Anterior cingulate cortex (tissue), 58 donors: ENCODE measurements at places on chromosomes 16 and 17.

GRCh38 chr16:27722892-27723450 is 173.0 kb downstream of the KATNIP start:
- no peak for DNase-seq

DNA sequence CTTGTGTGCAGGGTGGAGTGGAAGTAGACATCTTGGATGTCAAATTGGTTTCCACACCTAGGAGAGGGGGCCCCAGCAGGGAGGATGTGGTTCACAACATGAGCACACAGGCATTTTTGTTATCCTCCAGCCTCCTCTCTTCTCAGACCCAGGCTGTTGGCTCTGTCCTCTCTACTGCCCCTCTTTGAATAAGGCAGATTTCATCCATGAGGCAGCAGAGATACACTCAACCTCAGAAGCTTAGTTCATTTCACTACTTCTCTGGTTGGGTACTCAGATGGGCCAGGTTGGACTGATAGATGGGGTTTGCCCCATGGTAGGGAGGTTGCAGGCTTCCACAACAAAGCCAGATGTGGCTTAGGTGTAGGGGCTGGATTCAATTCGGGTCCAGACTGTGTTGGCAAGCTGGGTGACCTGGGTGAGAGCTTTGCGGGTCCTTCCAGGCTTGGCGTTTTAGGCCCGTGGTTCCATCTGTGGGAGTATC is 22.2 kb upstream of the NFATC3 start:
- DNase-seq: no peak

DNA sequence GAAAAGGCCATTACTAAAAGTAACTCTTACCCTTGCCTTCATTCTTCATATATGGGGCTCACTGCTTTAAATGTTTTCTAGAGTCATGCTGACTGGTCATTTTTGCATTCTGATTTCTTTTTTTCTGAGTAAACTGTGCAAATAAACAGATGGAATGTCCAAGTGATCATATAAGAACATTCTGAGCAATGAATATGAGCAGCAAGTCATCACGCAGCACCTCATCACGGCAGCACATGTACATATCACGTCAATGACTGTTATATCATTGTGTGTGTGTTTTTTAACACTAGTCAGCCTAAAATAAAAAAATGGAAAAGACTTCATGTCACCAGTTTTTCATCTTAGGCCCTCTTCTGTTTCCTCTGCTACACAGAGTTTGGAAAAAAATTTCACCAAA is 490.0 kb upstream of the ZFHX3 start:
- no peak for DNase-seq

GRCh38 chr17:59093702-59094231 is 12.9 kb downstream of the TRIM37 start:
- no peak for DNase-seq

- no peak for DNase-seq
Measured at GRCh38 chr16:58454178-58454577, 45.8 kb upstream of the NDRG4 start.

- no peak for DNase-seq
Measured at GRCh38 chr17:12463102-12463501, 202.6 kb upstream of the MYOCD start.

GRCh38 chr16:54107583-54108202 is 178.9 kb downstream of the IRX3 start:
- DNase-seq: no peak

GRCh38 chr17:75109046-75109406 is 743 bp upstream of the ARMC7 start:
- no peak for DNase-seq

GRCh38 chr16:85924675-85925074 is 25.7 kb downstream of the IRF8 start:
- no peak for DNase-seq

GRCh38 chr17:15893658-15894024 is 51.3 kb upstream of the ADORA2B start:
- no peak for DNase-seq

DNA sequence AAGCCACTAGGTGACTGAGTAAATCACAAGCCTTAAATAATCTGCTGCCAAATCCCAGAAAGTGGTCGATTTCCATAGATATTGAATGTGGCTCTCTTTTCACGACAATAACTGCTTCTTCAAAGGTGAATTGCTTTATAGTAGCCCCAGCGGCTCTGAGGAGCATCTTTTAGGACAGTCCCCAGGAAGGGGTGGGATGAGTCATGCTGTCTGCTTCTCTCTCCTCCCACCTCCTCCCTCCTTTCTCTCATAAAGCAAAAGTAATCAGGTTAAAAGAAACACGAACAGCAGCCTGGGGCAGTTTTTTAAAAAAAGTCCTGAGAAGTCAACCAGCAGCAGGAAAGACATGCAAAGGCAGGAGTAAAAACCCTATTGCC is 1.8 kb downstream of the KIAA0513 start:
- no peak for DNase-seq

GRCh38 chr17:74815550-74816370 is 39.6 kb upstream of the NAT9 start:
- DNase-seq: no peak

DNA sequence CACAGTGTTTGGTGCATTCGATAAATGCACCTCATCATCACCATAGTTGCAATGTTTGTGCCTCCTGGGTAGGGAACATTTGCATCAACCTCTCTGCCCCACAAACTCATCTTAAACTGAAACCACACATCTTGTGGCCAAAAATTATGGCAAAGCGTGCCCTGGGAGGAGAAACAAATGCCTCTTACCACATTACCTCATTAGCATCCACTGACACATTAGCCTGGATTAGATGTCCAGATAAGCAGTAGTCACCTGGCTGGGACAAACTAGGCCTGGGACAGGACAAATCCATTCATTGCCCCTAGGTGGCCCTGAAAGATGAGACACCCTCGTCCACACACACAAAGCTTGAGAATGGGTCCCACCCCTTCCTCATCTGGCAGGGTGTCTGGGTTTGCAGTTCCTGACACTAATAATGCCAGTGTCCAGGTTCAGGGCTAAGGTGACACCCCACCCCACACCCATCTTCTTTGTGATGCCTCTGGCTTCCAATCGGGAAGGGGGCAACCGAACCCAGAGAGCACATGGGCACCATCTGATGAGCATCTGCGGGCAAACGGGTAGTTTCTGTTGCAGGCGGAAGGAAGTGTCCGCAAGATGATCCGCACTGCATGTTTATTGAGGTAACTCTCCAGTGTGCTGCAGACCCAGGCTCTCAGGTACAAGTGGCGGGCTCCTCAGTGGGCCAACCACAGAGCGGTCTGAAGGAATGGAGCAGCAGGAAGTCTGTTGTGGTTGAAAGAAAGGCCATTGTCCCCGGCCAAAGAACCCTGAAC is 8.6 kb downstream of the XYLT1 start:
- DNase-seq: no peak

GRCh38 chr17:83036193-83036592 is 43.2 kb upstream of the METRNL start:
- DNase-seq: no peak

DNA sequence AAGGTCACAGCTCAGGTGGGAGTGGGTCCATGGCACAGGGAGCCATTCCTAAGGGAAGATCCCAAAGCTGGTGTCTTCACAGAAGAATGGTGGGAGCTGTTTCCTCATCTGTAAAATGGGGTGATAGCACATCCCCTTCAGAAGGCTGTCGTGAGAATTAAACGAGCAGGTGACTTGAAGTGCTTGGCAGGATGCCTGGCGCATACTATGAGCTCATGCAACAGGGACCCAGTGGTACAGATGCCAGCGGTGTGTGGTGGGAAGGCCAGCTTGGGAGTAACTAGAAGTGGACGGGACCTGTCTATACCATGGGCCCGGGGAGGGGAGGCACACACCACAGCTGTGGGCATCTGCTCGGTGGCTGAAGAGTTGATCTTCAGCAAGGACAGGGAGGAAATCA is 189.3 kb upstream of the TNRC6C start:
- DNase-seq: no peak

DNA sequence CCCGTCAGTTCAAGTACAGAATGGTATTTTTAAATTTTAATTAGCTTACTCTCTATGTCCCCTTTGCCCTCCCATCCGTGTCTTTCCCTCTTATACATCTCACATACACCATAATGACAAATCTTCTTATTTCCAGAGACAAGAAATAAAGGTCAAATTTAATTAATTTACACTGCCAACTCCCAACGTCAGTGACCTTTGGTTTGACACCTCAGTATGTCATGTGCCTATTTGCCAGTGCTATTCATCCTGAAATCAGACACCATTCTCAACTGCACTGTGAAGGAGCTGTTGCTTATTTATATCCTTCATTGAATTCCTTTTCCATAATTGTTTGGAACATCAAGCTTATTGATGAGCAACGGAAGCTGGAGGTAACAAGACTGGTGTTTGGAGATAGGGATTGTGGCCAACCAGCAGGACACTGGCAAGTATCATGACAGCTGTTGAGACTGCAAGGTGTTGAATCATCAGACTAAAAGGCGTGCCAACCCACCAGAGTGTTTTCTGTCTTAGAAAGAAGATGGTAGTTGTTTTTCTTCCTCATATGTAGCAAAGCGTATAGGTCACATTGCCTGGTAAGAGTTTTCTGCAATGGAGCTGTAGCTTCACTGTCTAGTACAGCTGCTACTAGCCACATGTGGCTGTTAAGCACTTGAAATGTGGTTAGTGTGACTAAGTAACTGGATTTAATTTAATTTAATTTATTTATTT is 12.5 kb downstream of the CALCOCO2 start:
- DNase-seq: no peak
